Activated effector memory CD4-positive, alpha-beta T cell treated with anti-CD3 and anti-CD28 coated beads, Interleukin-2, amount 50 U/mL, for 16 hours (primary cell): ENCODE measurements at places on chromosomes 1 and 21.

DNA sequence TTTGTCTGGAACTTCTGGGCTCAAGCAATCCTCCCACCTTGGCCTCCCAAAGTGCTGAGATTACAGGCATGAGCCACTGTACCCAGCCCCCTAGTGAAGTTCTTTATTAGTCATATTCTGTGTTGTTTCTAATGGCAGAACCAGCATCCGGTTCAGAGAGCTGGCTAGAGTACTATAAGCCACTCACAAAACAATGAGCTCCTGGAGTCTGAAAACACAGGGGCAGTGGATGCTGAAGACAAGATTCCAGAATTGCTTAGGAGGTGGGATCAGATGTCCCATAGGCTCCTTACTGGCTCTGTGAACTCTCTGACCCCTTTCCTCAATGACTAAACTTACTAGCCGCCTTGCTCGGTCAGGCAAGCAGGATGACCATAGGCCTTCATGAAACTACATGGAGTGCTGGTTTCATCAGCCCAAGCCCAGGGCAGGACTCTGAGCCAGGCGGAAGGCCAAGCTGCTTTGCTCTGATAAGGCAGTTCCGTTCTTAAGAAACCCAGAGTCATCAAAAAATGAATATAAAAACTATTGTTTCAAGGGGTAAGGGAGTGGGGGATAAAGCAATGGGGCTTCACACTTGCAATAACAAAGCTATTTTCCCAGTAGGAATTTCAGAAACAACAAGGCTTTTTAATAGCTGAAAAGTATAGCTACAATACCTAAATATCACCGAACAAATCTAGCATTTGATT is 8.1 kb downstream of the MTHFR start:
- DNase-seq = peak; percentile 37

DNA sequence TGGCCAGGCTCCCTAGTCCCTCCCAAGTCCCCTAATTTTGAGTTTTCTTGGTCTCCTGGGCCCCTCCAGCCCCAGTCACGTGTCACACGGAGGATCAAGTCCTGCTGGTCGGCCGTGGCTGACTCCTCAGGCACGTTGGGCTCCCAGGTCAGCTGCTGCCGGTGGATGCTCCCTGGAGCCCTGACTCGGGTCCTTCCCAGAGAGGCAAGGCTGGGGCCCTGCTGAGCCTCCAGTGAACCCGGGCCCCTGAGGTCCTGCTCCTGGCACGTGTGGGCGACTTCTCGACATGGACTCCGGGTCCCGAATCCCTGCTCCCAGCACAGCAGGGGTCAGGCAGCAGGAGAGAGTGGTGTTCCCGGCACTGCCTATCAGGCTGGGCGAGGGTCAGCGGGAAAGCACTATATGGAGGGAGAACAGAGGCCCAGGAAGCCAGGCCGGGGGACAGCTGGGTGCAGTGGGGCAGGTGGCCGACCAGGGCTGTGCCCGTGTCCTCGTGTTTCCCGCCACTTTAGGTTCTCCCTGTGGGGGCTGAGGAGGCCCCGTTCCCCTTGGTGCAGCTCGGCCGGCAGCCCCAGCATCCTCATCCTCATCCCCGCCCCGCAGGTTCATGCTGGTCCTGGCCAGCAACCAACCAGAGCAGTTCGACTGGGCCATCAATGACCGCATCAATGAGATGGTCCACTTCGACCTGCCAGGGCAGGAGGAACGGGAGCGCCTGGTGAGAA is 13.2 kb downstream of the TMEM240 start:
- DNase-seq = no peak

- DNase-seq = no peak
Observed at GRCh38 chr21:34791776-34792503, 123.1 kb downstream of the CLIC6 start.

DNA sequence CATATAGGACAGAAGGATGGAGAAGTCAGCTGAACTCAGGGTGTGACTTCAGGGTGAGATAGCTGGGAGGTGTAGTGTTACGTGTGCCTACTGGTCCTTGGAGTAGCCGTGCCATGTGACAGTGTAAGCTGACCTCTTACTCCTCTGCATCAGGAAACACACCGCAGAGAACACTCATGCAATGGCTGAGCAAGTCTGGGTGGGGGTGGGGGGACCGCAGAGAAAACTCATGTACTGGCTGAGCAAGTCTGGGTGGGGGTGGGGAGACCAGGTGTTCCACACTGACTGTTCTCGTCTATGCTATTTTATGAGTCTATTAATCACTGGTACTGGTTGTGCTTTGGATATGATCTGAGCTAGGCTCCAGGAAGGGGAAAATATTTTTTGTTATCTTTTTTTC is 233.1 kb downstream of the PAPPA2 start:
- no peak for DNase-seq
